Stimulated activated memory B cell treated with anti-CD40 and anti-IgM and Interleukin-4, amounts not matched to agents 10 μg/mL and 1 μg/mL and 100 μg/mL, for 72 hours (primary cell): ENCODE measurements at places on chromosomes 5 and 9.

DNA sequence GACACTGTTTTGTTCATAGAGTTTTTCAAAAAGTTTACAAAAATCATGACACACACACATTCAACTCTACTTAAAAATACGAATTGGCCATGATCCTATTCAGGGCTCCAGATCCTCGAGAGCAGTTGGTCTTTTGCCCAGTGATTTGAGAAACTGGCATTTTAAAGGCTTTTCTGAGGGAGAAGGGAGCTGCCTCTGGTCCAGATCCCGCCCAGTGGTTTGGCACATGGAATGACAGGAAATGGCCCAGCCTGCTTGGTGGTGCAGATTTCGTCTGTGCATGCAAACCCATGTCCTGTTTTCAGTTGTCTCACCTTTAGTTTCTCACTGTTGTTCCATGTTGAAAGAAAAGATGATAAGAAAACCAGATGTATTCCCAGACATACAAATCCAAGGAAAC is 3.6 kb downstream of the CAMK4 start:
- ATAC-seq, result no peak

DNA sequence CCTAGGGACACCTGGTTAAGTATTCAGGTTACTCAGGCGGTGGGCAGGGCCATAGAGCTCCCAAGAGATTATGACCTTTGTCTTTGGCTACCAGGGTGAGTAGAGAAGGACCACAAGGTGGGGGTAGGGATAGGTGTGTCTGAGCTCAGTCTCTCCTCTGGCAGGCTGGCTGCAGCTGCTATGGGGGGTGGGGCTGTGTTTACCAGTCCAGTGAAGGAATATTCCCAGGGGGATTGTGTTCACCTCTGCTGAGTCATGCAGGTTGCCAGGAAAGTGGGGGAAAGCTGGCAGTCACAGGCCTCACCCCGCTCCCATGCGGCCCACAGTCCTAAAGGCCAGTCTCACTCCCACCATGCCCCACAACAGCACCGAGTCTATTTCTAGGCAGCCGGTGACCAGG is 53.6 kb upstream of the POU5F2 start:
- no peak for ATAC-seq

DNA sequence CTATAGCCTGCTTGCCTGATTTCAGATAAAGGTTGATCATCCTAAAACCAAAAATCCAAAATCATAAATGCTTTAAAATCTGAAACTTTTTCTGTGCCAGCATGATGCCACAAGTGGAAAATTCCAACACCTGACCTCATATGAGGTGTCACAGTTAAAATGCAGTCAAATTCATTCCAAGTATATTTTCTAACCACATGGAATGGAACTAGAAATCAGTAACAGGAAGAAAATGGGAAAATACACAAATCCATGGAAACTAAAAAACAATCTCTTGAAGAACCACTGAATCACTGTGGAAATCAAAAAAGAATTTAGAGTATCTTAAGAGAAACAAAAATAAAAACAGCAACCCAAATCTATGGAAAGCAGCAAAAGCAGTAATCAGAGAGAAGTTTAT is 297.5 kb upstream of the COX7C start:
- no peak for ATAC-seq

GRCh38 chr9:136186386-136186785 is 18.5 kb downstream of the LHX3 start:
- no peak for ATAC-seq

GRCh38 chr5:160442824-160443431 is 21.3 kb downstream of the PTTG1 start:
- ATAC-seq, result no peak

DNA sequence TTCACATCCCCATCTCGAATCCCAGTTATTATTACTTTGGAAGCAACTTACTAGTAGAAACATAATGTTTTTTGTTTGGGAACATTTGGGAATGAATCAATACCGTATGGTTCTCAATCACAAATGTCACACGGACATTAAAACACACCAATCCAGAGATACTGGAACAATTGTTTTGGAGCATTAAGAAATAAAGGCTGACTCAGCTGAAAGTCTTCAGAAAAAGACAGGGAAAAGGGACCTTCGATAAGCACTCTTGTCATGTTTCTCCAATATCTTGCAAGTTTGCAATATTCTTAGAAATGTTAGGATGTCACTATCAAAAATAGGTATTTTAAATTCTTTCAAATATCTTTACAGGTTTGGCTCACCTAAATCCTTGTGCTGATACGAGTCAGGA is 362.4 kb downstream of the CETN3 start:
- ATAC-seq, result no peak

GRCh38 chr5:59123595-59124561 is 541.0 kb downstream of the RAB3C start:
- no peak for ATAC-seq

DNA sequence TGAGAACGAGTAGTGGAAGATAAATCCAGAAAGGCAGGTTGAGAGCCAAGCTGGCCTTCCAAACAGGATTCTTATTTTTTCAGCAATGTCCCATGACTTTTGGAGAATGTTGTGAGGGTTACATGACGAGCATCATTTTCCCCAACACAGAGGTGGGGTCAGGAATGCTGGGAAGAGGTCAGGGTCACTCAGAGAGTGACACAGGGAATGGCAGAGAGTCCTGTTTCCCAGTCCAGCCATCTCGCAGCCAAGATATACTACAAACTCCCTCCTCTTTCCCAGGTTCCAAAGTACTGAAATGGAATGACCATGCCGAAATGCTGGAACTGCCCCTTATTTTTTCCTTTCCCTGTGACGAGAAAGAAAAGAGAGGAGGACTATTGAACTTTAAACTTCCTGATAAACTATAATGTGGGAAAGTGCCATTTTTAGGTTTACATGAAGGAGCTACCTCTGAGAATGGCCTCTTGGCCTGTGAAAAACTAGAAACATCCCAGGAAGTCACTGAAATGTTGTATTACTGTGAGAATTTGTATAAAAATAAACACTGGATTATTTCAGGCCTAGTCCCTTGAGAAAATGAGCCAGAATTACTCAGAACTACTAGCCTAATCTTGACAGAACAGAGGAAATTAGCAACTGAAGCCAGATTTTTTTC is 420.4 kb downstream of the CETN3 start:
- ATAC-seq, result no peak

- ATAC-seq, result no peak
Measured at GRCh38 chr5:90793183-90793582, 234.6 kb downstream of the ADGRV1 start.

- ATAC-seq, result no peak
Measured at GRCh38 chr5:180858586-180858985, 2.5 kb downstream of the ZFP62 start.
